Naive thymus-derived CD8-positive, alpha-beta T cell (primary cell): ENCODE measurements at places on chromosomes 3 and 15. TPM values are rescaled to one million over a fixed set of nuclear protein-coding genes. Genes with fewer than 3 reads are reported as not detected.

The KCTD6 gene
- total RNA-seq, result 10.3 TPM

The ENTPD3 gene
- not detected for total RNA-seq

The ADCY5 gene
- not detected for total RNA-seq

The COL6A6 gene
- total RNA-seq, result not detected

The IL12A gene
- total RNA-seq, result 3.0 TPM

The CYP1A2 gene
- total RNA-seq, result not detected

The RPS27L gene
- 142 TPM for total RNA-seq

The DCLK3 gene
- not detected for total RNA-seq

The TMEM207 gene
- total RNA-seq, result not detected

The P2RY14 gene
- total RNA-seq, result 0.21 TPM

The CYP8B1 gene
- total RNA-seq, result not detected

The MCF2L2 gene
- total RNA-seq, result 1.3 TPM

The TMEM212 gene
- total RNA-seq, result not detected

The HYKK gene
- total RNA-seq, result 3.8 TPM

The FRMD4B gene
- 0.26 TPM for total RNA-seq

The HRG gene
- total RNA-seq, result not detected

The KLHL40 gene
- total RNA-seq, result not detected

The TMOD2 gene
- total RNA-seq, result 21.0 TPM

The ERC2 gene
- total RNA-seq, result not detected

The PDCD7 gene
- total RNA-seq, result 37.0 TPM

The ARID3B gene
- total RNA-seq, result 35.8 TPM

The ATP13A4 gene
- total RNA-seq, result 4.6 TPM

The WDR93 gene
- not detected for total RNA-seq

The P2RY13 gene
- total RNA-seq, result not detected

The LRTM1 gene
- total RNA-seq, result not detected

The DLL4 gene
- total RNA-seq, result 0.16 TPM

The CSPG5 gene
- total RNA-seq, result 0.33 TPM

The CPNE9 gene
- total RNA-seq, result not detected

The ADGRG7 gene
- not detected for total RNA-seq

The NPRL2 gene
- total RNA-seq, result 63.8 TPM

The AGBL1 gene
- not detected for total RNA-seq

The OR4F15 gene
- total RNA-seq, result not detected

The C3orf80 gene
- total RNA-seq, result not detected

The PLA2G4E gene
- not detected for total RNA-seq

The SPINK8 gene
- not detected for total RNA-seq

The LRRK1 gene
- 2.7 TPM for total RNA-seq

The CCDC39 gene
- not detected for total RNA-seq

The STAB1 gene
- total RNA-seq, result 6.1 TPM

The TPRG1 gene
- 5.7 TPM for total RNA-seq

The PAQR5 gene
- not detected for total RNA-seq

The FAM174B gene
- total RNA-seq, result 9.2 TPM

The CHL1 gene
- total RNA-seq, result 0.33 TPM

The SLC9C1 gene
- not detected for total RNA-seq

The GCNT3 gene
- not detected for total RNA-seq

The EDEM1 gene
- 109 TPM for total RNA-seq

The GOLGA8M gene
- 10.3 TPM for total RNA-seq

The DNAJC13 gene
- total RNA-seq, result 36.2 TPM

The ITIH1 gene
- total RNA-seq, result not detected

The TMEM202 gene
- not detected for total RNA-seq

The PDIA5 gene
- 5.2 TPM for total RNA-seq

The LEKR1 gene
- 3.0 TPM for total RNA-seq

The TICRR gene
- total RNA-seq, result 0.05 TPM

The FSTL1 gene
- 0.55 TPM for total RNA-seq

The SLC6A1 gene
- total RNA-seq, result not detected

The GOLGA6L4 gene
- 2.5 TPM for total RNA-seq

The FEZF2 gene
- not detected for total RNA-seq
